ENCODE measurements at places on chromosomes 3 and 15. TPM values are rescaled to one million over a fixed set of nuclear protein-coding genes. Genes with fewer than 3 reads are reported as not detected.

The SOX2 gene
- 20.5 TPM for total RNA-seq

The SEMA5B gene
- 12.8 TPM for total RNA-seq

DNA sequence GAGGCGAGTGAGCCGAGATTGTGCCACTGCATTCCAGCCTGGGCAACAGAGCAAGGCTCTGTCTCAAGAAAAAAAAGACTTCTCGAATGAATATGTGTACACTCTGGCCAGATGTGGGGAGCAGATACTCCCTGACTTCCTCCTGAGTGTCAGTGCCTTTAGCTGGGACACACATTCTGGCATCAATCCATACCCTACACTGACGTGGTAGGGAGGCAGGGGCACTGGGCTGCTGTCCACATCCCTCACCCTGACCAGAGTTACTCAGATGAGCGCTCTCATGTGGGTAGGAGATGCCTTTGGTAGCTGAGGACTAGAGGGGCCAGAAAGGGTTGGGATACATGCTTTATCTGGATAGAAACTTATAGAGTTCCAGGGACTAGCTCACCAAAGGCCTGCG is 15.6 kb downstream of the LIMD1 start:
- no peak for DNase-seq

The INSYN1 gene
- total RNA-seq = 5.8 TPM

- no peak for DNase-seq
Measured at GRCh38 chr3:277873-278272, 81.3 kb downstream of the CHL1 start.

All from type B pancreatic cell (in vitro differentiated cells).